Calu3 (cell line): ENCODE measurements at places on chromosomes 2 and 18.

- no peak for DNase-seq
These were observed 143.4 kb upstream of the SERPINE2 start for GRCh38 chr2:224182498-224182897.

DNA sequence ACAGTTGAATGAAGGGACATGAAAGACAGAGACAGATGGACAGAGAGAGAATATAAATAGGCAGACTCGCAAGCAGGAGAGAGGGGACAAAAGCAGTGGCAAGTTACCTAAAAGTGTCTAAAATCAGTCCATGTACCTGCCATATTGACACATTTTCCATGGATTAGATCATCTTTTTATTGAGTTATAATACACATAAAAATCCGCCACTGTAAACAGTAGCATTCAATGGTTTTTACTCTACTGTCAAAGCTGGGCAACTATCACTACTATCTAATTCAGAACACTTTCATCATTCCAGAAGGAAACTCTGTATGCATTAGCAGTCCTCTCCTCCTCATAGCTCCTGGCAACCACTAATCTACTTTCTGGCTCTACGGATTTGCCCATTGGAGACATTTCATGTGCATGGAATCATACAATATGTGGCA, 10.1 kb downstream of the CFAP210 start:
- no peak for DNase-seq

GRCh38 chr18:59835605-59836379, 64.0 kb upstream of the PMAIP1 start:
- no peak for DNase-seq

- DNase-seq, result no peak
These were observed 2.9 kb upstream of the PTPN4 start for GRCh38 chr2:119756837-119757236.

DNA sequence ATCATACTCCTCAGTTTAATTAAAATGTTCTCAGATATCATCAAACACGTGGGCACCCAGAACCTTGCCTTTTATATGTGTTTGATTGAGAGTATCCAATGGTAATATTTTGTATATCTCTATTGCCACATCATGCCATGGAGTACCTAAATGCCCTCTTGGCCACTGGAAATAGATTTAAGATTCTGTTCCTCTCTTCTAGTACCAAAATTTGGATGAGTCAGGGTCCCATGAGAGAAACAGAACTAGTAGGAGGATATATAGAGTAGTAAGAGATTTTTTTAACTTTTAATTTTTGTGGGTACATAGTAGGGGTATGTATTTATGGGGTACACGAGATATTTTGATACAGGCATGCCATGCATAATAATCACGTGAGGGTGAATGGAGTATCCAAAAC, 9.6 kb upstream of the ZAP70 start:
- DNase-seq, result no peak

- DNase-seq, result no peak
These were observed 230.3 kb upstream of the RBBP8 start for GRCh38 chr18:22702806-22703205.

GRCh38 chr18:11392980-11393885, 216.2 kb upstream of the SLC35G4 start:
- DNase-seq, result no peak

DNA sequence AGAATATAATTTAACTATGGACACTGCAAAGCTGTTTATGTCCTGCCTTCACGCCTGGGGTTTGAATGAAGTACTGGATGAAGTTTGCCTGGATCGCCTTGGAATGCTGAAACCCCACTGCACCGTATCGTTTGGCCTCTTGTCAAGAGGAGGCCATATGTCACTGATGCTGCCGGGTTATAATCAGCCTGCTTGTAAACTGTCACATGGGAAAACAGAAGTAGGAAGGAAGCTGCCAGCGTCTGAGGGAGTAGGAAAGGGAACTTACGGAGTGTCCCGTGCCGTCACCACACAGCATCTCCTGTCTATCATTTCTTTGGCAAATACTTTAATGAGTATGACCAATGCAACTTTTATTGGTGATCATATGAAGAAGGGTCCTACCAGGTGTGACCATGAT, 105.8 kb downstream of the WDR7 start:
- no peak for DNase-seq

GRCh38 chr2:29747786-29748470, 173.5 kb downstream of the ALK start:
- peak; percentile 63 for DNase-seq

DNA sequence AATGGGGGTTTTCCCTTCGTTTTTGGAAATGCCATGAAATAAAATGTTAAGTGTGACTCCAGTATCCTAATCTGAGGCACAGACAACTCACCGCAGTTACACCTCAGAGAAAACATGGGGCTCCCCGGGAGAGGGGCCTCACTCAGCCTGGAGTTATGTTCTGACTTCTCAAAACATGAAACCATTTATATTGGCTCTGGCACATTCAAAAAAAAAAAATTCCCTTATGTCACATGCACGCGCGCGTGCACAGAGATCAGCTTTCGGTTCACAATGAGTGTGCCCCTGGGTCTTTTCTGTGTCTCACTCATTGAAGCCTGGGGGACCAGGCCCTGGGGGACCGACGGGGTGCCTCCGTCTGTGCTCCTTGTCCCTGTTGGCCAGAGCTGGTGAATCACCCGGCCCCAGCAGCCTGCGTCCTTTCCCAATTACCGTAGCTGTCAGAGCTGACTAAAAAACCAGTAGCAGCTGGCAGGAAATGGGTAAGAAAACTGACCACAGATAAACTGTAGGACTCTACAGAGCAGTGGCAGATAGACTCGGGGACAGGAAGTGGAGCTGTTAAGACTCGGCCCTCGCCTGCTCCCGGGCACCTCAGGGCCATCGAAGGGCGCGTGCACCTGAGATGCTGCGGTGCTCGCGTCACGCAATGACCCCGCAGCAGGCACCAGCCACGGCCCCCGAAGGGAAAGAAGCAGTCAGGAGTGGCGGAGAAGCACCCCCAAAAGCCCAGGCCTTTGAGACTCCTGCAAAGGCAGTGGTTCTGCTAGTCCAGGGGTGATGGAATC, 138.3 kb upstream of the ID2 start:
- no peak for DNase-seq

DNA sequence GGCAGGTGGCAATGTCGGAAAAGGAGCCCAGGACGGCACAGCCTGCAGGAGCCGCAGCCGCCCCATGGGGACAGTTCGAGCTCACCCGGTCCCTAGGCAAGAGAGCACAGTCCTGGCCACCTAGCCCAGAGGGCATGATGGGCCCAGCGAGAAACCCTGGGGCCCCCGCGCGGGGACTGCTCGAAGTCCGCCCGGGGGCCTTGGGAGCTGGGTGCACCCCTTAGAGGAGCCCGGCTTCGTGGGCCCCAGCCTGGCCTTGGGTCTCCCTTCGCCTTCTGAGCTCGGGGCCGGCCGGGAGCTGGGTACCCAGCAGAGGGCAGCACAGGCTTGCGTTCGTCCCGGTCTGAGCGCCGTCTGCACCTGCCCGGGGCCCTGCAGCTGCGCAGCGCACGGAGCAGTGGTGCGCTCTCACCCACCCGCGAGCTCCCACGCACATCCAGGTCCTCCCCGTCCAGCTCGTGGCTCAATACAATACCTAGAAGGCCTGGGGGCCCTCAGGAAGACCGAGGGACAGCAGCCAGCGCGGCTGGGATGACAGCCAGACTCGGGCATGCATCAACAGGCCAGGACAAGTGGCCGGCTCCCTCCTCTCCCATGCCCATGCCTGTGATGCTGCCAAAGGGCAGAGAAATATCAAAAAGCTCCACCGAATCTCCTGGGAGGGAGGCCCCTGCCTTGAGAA, 96.2 kb upstream of the ZNF532 start:
- peak; percentile 90 for DNase-seq

DNA sequence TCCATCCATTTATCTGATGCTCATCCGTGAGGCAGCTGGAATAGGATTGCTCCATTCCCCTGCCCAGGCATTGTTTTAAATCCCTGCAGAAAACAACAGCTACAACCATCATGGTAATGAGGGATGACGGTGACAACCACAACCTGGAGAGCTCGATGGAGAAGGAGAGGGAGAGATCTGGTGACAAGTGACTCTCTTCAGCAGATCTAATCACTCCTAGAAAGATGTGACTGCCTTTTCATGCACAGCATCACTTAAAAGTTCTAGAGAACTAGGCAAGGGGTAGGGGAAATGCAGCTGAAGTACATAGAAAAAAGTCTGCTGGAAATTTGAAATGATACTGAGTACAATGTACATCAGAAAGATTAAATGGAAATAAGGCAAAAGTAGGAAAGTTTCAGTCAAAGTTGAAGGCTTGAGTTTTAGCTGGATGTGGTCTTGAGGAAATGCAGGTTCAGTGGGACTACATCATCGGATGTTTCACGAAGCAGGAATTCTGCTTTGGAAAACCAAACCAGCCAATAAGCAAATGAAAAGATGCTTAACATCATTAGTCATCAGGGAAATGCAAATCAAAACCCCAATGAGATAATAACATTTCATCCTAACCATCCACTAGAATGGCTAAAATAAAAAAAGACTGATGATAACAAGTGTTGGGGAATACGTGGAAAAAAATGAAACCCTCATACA, 6.8 kb upstream of the ARHGAP25 start:
- no peak for DNase-seq

- DNase-seq, result peak; percentile 31
These were observed 4.7 kb downstream of the SERTAD2 start for GRCh38 chr2:64649013-64649484.

- peak; percentile 39 for DNase-seq
These were observed 43.9 kb upstream of the NEMP2 start for GRCh38 chr2:190578158-190579057.
